ENCODE measurements at places on chromosomes 6 and 20.

DNA sequence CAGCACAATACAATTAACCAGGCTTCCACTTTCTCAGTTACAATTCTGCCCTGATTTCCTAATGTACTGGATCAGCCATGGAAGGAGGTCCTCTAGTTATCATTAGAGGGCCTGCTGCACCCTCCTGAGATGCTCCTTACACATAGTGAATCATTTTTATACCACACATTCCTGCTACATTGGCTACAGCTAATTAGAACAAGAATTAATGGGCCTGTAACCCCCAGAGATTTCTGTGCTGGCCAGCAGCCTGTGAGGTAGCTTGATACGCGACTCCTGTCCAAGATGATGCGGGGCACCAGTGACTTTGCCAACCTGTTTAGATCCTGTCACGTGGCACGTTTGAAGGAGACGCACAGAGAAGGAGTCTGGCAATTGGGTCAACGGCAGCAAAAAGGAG is 422.8 kb downstream of the EPM2A start:
- DNase-seq, result no peak

GRCh38 chr6:109446072-109446471 is 5.5 kb downstream of the SMPD2 start:
- DNase-seq, result no peak

- no peak for DNase-seq
Measured at GRCh38 chr20:22768266-22769178, 184.2 kb upstream of the FOXA2 start.

DNA sequence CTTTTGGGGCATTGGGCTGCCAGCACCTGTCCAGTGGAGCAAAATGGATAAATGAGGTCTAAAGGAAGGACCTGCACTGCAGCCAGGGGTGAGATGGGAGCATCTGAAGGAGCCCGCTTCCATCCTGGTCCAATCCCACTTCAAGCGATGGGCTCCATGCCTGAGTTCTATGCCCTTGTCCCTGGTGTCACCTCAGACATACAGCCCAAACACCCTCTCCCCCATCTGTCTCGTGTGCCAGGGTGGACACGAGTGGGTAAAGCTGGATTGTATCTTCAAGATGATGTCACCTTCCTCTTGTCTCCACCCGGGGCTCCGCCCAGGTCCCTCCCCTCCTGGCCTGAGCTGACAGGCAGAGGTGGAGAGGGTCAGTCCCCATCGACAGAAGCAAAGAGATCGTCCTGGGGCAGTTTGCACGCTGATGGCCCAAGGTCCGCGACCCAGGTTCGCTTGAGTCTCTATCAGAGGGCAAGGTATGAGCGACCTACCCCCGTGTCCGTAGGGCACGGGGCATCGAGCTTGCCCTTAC is 544 bp downstream of the SMIM29 start:
- DNase-seq, result no peak
